NCI-H1436 treated with DMSO at 0.1 percent for 48 hours (cell line): ENCODE measurements at places on chromosomes 5 and 9.

DNA sequence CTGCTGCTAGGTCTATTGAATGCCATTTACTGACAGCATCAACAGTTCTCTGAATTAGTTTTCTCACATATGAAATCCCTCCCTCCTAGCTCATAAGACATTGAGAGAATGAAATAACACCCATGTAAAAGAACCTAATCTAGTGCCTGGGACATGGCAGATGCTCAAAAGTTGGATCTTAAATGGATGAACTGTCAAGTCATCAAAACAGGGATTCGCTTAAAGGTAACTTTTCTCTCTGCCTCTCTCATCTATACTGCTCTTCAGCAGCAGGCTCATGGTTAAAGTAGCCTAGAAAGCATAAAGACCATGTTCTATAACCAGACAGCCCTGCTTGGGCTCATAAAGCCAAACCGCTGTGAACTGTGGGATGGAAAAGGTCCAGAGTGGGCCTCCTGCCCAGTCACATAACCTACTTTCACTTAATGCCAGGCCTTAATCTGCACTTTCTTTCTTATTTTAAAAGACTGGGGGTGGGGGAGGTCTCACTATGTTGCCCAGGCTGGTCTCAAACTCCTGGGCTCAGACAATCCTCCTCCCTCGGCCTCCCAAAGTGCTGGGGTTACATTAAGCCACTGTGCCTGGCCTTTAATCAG, 3.7 kb downstream of the TMEM245 start:
- DNase-seq = no peak

DNA sequence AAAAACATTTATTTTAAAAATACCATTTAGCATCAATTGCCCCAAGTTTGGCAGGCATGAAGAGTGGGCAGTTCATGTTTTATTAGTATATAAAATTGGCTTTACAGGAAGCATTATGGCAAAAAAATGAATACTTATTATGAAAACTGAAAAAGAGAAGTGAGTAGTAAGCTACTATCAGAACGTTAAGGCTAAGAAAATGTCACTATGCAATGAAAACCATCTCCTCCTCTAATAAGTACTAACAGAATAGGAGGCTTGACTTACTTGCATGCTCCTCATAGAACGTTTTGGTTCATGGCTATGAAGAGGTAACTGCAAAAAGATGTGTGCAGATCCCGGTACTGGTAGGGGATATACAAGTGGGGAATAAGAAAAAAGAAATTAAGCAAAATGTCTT, 23.6 kb downstream of the TICAM2 start:
- DNase-seq = no peak

DNA sequence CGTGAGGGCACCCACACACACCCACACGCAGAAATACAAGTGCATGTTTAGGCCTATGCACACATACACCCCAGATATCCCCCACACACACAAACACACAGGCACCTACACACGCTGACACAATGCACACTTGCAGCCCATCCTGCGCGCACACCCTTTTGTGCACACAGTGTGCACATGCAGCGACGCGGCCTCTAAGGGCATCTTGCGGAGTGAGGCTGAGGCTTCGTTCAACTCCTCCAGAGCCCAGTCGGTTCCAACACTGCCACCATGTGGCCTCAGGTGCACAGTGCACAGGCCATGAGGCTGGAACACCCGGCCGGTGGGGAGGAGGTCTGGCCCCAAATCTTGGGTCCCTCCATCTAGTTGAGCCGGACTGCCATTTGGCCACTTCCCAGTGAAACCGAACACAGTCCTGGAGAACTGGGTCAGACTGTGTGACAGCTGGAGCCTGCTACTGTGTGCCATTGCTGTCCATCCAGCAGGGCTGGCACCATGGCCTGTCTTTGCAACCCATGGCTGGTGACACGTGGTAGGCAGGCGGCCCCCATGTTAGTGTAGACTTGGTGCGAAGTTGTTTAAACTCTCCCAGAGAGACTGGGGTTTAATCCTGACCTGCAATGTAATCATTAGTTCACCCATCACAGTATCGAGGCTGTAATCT, 97.7 kb upstream of the MVB12B start:
- no peak for DNase-seq

GRCh38 chr9:16115994-16116393, 563.2 kb downstream of the CCDC171 start:
- no peak for DNase-seq

DNA sequence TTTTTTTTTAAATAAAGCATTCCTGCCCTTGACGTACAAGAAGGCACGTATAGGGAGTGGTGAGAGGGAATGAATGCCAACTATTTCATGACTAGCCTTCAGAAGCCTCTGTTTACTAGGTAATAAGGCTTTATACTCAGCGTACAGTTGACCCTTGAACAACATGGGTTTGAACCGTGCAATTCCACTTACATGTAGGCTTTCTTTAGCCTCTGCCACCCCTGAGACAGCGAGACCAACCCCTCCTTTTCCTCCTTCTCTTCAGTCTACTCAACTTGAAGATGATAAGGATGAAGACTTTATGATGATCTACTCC, 22.5 kb downstream of the CDC42SE2 start:
- no peak for DNase-seq

GRCh38 chr9:137178201-137178938, 6.5 kb upstream of the TMEM210 start:
- DNase-seq = no peak

GRCh38 chr5:156402387-156402921, 75.5 kb downstream of the SGCD start:
- peak; percentile 47 for DNase-seq

GRCh38 chr5:42057254-42057690, 132.2 kb downstream of the FBXO4 start:
- no peak for DNase-seq

DNA sequence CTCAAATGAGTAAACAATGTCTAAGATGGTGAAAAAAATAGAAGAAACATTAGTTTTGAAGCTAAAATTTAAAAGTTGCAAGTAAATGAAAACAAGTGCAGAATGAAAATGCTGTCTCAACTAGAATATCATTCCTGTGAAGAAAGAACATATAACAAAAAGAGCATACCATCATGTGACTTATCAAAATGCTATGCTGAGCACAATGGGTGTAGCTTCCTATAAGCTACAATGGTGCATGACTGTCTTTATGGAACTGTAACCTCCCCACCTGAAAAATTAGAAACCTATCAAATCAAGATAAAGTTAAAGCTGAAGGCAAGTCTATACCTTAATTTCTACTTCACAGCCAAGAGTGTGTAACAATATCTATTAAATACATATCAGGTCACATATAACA, 192.0 kb downstream of the AP3B1 start:
- DNase-seq = no peak
